ENCODE measurements at places on chromosomes 5 and 9.

DNA sequence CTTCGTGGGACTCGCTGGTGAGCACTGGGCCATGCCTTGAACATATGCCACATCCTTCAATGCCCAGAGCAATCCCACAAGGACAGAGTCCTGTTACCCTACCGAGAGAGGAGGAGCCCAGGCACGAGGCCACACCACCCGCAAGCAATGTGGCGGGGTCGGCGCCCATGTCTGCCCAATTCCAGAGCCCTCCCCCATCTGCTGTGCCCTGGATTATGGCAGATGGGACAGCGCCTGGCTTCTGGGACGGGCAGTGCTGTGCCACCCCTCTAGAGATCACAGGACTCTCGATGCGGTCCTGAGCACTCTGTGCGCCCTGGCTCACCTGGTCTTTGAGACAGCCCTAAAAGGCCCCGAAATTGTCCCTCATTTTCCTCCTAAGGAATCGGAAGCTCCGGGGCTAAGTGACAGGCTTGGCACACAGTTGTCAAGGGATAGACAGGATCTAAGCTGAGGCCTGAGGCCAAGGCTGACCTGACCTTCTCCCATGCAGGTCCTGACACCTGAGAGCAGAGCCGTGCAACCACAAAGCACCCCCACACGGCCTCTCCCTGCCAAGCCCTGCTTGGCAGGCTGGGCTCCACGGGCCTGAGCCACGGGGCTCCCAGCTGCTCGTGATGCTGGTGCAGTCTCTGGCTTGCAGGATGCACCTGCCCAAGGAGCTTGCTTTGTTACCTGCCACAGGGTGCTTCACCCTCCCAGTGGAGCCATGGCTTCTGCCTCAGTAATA, 48.8 kb downstream of the PRRT1B start:
- no peak for DNase-seq

GRCh38 chr9:121071756-121072421, 2.9 kb upstream of the CNTRL start:
- DNase-seq = no peak

GRCh38 chr5:180161420-180162303, 47.3 kb downstream of the RASGEF1C start:
- DNase-seq = no peak

- no peak for DNase-seq
Observed at GRCh38 chr5:151896031-151896691, 28.5 kb downstream of the GLRA1 start.

DNA sequence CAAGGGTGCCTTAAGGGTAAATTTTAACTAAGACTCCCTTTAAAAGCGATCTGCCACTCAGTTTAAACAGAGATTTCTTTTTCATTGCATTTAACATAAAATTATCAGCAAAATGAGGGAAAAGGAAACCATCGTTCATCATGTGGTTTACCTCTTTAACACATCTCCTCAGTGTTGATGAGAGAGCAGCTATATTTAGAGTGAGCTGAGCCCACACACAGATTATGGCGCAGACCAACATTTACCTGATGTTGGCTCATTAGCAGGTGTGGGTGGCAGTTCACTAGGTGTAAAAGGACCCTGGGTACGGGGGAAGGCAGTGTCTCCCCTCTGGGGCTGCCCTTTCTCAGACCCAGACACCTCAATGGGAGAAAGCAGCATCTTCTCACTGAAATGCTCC, 149.8 kb downstream of the ENTREP1 start:
- no peak for DNase-seq

All from NCI-H1436 treated with DMSO at 0.1 percent for 48 hours (cell line).